ENCODE measurements at places on chromosomes 7 and 10. TPM values are rescaled to one million over a fixed set of nuclear protein-coding genes. Genes with fewer than 3 reads are reported as not detected.

Gene C10orf62
- 0.35 TPM for total RNA-seq

Gene GFRA1
- 4.9 TPM for total RNA-seq

Gene NODAL
- not detected for total RNA-seq

Gene FAM237B
- total RNA-seq: not detected

Gene ASZ1
- total RNA-seq: not detected

- DNase-seq: no peak
Measured at GRCh38 chr10:114824391-114824790, 2.8 kb downstream of the FHIP2A start.

DNA sequence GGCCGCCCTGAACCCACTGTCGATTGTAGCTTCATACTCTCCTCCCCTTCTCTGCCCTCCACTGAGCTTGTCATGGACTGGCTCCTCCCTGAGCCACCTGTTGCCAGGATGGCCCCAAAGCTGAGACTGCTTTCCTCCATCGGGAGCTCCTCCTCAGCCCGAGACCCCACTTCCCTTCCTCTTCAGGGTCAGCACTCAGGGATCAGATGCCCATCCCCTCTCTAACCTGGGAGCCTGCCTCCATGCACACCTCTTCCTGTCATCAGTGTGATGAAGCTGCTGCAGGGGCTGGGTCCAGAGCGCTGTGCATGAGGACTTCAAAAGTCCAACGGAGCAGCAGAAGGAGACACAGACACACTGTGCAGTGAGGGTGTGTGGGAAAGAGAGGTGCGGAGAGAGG lies 201.1 kb downstream of the WDR37 start:
- DNase-seq: no peak

GRCh38 chr7:100532165-100533022 lies 6.6 kb upstream of the AGFG2 start:
- DNase-seq: no peak

DNA sequence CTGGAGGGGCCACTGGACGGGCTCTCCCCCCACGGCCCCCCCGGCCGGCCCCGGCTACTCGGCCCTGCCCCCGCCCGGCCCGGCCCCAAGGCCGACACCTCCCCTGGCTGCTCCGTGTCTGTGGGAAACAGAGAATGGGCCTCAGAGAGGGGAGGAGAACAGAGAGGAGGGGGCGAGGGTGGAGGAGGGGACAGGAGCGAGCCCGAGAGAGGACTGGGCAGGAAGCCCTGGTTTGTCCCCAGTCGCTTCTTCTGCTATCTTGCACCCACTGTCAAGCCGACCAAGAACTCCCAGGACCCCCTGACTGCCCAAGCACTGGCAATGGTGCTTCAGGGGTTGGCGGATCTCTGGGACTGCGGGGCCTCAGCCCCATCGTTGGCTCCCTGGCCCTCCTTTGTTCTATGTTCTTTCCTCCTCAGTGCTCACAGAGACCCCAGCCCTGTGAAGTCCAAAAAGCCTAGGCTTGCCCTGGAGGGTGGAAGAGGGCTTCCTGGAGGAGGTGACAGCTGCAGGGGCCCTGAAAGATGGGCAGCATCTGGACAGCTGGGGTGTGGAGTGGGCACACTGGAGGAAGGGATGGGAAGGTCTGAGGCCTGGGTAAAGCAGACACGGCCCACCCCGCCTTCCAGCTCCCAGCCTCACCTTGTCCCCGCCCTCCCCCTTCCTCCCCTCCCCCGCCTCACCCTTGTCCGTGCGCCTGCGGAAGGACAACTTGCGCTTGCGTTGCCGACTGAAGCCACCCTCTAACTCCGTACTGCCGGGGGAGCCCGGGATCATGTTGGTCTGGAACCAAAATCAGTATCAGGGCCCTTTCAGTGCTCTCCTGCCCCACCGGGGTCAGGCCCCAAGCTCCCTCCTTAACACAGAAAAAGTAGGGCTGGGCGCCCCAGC lies 30.1 kb downstream of the KCNH2 start:
- peak; percentile 8 for DNase-seq

GRCh38 chr7:113339661-113340060 lies 221.3 kb upstream of the SMIM30 start:
- no peak for DNase-seq

DNA sequence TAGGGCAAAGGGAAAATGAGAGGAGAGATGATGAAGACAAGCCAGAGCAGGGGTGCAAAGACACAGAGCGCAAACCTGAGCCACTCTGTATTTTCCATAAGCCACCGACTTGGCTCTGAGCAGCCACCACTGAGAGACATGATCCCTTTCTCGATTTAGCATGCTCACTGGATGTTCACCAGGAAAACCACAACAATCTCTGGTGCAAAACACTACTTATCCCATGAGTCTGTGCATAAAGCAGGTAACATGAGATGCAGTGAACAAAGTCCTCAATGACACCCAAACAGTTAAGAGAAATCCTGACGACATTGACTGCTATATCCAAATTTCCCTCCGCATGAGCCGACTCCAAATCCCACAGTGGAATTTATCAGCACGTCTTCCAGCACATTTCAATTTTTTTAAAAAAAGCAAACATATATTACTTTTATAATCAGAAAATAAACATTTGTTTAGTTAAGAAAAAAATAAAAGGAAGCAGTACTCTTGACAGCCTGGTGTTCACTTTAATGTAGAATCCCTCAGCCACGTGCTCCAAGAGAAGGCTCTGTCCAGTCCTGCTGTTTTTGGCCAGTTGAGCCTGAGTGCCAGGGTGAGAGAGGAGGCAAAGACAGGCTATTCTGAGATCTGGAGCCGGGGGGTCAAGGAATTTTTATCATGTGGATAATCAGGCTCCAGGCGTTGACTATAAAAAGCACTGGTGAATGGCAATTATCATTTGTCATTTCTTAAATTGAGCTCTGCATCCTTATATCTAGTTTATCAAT lies 238.4 kb downstream of the KCNMA1 start:
- DNase-seq: no peak

DNA sequence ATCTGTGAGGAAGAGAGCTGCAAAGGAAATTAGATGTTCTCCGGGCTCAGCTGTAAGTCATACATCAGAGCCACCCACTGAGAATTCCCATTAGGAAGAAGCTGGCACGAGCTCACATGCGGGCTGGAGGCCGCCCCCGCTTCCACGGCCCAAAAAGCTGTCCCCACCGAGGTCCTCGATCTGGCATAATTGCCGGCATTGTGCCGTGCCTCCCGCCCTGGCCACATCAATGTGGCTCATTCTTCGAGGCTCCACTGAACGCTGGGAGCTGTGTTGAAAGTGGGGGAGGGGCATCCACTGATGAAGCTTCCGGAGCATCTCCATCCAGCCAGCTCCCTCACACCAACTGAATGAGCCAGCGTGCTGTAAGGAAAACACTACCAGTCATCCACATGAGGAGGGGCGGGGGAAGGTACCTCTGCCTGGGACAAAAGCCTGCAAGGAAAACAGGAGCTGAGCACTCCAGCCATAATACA lies 173.1 kb downstream of the PTPRN2 start:
- no peak for DNase-seq

DNA sequence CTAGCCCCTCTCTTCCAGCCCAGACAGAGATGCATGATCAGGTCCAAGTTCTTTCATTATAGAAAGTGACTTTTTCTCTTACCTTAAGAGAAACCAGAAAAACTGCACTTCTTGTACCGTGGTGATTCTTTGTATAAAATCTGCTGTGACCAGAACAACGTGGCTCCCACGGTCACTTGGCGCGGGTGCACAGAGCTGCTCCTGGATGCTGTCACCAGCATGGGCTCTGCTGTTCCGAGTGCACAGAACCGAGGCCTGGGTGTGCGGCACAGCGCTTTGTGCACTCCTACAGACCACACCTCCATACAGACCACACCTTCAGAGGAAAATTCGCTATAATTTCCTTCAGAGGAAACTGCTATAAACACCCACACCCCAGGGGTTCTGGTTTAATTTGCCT lies 26.0 kb downstream of the VIPR2 start:
- no peak for DNase-seq

- no peak for DNase-seq
Measured at GRCh38 chr7:157874870-157875229, 538.0 kb downstream of the DNAJB6 start.

DNA sequence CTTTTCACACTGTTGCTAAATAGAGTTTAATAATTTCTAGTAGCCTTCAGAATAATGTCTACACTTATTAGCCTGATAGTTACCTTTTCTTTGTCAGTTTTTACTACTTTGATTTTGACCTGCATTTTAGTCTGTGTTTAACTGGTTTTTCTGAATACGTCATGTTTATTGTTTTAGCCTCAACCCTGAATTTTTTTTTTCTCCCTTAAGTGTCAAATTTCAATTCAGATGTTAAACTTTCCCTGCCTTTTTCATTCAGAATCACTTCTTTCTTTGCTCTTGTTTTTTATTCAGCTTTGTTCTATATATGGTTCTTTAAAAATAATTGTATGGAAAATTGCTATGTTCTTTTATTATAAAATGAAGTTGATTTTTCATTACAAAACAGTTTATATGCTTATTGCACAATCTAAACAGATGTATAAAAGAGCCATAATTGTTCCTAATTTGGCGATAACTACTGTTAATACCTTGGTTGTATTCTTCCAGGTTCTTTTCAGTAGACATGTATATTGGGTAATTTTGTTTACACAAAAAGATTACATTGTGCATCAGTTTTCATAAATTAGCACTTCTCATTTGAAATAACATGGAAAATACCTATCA lies 159.7 kb downstream of the ADK start:
- DNase-seq: no peak

DNA sequence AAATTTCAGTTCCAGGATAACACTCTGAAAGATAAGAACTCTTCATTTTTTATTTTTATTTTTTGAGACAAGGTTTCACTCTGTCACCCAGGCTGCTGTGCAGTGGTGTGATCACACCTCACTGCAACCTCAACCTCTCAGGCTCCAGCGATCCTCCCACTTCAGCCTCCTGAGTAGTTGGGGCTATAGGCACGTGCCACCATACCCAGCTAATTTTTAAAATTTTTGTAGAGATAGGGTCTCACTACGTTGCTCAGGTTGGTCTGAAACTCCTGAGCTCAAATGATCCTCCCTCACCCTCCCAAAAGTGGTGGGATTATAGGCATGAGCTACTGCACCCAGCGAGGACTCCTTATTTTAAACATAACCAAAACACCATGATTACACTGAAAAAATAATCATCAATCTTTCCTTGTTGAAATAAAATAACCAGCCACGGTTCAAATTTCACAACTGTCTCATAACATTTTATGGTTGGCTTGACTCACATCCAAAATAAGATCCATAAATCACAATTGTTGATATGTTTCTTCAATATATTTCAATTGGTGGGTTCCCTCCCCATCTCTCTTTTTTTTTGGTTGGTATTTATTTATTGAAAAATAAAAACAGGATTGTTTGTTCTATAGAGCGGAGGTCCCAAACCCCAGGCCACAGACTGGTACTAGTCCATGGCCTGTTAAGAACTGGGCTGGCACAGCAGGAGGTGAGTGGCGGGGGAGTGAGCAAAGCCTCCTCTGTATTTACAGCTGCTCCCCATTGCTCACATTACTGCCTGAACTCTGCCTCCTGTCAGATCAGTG lies 60.1 kb upstream of the FAM171A1 start:
- no peak for DNase-seq

DNA sequence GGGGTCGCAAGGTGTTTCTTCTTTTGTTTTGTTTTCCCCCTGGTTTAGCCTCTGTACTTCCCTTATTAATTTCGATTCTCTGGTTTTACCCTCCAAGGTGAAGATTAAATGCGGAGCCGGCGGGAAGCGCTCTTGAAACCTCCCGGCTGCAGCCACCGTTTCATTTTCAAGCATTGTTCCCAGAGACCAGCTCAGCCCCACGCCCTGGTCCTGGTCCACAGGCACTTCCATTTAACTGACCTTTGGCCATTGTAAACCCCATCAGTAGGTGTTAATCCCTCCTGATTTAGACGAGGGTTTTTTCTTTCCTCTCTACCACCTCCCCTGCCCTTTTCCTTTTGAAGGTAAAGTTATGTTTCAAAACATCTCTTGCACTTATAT lies 39.2 kb upstream of the ENO4 start:
- no peak for DNase-seq

DNA sequence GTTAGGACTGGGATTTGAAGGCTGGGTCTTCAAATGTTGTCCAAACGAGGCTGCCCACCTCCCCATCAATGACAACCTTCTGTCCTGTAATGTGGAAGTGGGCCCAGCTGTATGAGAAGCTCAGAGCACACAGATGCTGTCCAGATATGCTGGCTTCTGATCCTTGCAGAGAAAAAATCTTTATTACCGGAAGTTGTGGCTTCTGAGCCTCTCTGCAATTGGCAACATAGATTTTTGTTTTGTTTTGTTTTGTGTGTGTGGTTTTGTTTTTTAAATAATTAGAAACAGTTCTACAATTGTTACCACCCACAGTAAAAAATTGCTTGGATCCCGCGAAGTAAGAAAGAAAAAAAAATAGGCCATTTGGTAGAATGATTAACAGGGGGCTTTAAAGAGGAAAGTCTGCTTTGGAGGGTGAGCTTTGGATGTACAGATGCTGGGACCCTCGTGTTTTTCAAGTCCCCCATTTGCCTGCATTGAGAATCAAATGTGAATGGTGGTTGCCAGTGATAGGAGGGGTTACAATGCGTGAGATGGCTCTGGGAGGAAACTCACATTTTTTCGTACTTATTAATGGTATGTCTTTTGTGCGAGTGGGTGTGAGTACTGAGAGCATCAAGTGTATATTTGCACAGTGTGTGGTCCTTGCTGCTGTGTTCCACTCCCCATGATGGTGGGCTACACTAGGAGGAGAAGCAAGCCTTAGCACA lies 153.2 kb downstream of the TCF7L2 start:
- no peak for DNase-seq

DNA sequence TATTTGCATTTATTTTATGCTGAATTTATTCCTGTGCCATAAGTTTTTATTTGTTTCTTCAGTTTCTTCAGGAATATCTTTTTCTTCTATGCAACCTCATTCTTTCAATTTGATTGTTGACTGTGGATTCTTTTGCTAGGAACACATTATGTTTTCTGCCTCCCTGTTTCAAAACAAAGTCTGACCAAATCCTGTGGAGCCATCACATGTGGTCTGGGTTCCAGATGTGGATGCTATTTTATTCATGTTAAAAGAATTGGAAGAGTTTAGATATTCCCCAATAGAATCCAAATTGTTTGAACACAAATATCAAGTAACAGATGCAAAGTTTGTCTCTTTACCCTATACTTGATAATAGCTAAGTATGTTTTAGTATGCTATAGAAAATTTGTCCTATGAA lies 56.8 kb upstream of the LRRC17 start:
- no peak for DNase-seq

DNA sequence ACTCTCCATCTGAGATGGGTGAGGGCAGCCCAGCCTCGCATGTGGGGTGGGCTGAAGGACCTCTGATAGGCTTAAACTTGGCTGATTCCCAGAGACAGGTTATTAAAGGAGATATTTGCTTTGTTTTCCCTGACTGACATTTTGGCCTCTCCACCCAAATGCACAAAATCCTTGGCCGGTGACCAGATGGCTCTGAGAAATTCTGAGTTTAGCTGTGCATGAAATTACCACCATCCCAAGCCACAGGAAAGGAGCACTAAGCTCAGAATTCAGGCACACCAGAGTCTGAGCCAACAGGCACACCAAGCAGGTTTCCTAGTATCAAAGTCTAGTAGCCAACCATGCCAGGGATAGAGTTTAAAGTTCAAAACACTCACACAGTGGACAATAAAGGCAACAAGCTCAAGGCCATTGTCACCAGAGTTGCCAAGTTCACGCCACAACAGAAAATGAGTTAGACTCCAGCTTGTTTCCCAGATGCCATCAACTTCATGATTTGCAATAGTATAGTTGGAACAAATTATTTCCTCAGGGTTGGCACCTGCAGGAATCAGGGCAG lies 387.6 kb downstream of the KCNMA1 start:
- no peak for DNase-seq

Data from left cardiac atrium (tissue), 4 donors.